ENCODE measurements at places on chromosomes 6 and 20.

GRCh38 chr6:38509713-38510112, 130.0 kb downstream of the BTBD9 start:
- peak; percentile 16 for DNase-seq

GRCh38 chr6:149967591-149967990, 3.8 kb downstream of the ULBP1 start:
- no peak for DNase-seq

DNA sequence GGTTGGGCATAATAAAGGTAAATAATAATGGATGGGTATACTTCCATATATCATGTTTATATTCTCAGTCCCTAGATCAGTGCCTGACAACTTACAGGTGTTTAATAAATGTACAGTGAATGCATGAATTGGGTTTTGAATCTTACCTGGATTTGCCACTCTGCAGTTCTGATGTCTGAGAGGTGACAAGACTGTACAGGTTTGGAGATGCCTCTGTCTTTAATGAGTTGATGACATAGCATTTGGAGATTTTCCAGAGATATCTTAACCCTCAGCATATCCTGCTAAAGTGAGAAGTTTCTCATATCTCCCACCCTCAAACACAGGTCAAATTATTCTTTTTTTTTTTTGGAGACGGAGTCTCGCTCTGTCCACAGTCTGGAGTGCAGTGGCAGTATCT, 2.2 kb downstream of the ANKS1A start:
- DNase-seq: no peak

DNA sequence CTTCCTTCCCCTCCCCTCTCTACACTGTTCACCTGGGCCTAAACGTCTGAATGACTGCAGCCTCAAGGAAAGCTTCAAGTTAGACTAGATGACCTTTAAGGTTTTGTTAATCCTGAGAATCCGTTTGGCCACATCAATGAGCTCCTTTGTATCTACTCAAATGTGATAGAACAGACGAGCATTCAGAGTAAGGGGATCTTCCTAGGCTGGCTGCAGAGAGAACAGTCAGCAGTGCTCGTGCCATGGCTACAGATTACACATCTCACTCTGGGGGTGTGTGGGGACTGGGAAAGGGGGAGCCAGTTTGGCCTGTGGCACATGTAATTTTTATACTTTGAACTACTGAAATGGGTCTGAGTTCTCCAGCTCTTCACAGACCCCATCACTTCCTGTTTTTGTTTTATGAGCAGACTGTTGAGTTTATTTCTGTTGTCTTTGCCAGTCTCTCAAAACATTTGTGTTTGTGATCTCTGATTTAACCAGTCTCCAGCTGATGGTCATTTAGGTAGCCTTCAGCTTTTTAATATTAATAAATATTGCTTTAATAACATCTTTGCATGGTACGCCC, 50.9 kb downstream of the KCNS1 start:
- no peak for DNase-seq

- no peak for DNase-seq
Observed at GRCh38 chr6:13572951-13573654, 1.3 kb upstream of the SIRT5 start.

- no peak for DNase-seq
Observed at GRCh38 chr6:73666393-73666792, 12.6 kb upstream of the SLC17A5 start.

GRCh38 chr6:47360388-47360787, 50.7 kb upstream of the TNFRSF21 start:
- no peak for DNase-seq

GRCh38 chr20:31719644-31720485, 2.8 kb downstream of the BCL2L1 start:
- DNase-seq: no peak

DNA sequence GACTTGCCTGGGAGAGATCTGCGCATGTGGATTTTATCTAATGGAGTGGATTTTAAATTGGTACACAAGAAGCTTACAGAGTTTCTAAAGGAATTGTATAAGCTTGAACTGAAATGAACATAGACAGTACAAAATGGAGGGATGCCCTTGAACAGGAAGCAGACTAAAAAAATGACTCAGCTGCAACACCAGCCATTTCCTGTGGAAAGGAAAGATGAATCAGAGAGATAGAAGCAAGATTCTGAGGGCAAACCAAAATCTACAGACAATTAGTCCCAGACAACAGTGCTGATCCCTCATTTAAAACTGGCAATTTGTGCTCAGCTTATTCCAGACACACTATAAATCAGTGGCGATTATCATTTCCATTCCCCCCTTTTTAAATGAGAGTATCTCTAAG, 114.6 kb upstream of the TCF21 start:
- no peak for DNase-seq

DNA sequence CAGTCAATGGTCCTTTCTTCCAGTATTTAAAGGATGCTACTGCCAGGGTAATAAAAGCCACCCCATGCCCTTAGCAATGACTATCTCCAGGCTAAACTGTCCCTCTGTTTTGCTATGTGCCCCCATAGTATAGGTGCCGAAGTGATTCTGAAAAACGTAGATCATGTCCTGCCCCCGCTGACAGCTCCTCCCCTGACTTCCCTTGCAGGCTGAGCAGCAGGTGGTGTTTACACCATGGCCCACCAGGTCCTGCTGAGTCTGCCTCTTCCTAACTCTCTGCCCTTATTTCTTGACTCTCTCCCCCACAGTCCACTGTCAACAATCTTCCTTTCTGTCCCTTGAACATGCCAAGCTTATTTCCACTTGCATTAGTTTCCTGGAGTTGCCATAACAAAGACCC, 352.5 kb upstream of the TSHZ2 start:
- no peak for DNase-seq
